CD4-positive, alpha-beta T cell treated with Interleukin-6 for 4 hours (primary cell): ENCODE measurements at places on chromosomes 5 and 9.

DNA sequence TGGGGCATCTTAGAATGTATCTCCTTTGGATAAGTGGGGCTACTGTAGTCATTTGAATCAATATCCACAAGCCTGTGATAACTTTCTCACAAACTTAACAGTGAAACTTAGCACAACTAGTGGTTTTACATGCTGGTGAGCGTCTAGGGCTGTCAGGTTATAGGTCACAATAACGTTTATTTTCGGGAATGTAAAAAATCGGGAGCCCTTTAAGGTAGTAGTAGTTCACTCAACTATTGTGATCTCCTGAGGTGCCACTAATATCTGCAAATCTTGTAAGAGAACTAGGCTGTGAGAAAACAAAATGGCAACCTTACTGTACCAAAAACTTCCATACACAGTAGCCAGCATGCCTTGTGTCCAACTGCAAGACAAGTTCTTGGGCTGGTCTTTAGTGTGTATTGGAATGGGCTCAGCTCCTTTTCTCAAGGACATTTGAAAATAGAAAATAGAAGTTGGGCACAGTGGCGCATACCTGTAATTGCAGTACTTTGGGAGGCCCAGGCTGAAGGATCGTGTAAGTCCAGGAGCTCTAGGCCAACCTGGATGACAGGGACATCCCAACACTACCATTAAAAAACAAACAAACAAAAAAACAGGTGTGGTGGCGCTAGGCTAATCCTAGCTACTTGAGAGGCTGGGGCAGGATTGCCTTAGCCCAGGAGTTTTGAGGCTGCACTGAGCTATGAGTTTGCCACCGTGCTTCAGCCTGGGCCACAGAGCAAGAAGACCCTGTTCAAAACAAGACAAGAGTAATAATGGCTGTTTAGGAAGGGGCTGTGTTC, 5.2 kb upstream of the PKN3 start:
- DNase-seq, result no peak

DNA sequence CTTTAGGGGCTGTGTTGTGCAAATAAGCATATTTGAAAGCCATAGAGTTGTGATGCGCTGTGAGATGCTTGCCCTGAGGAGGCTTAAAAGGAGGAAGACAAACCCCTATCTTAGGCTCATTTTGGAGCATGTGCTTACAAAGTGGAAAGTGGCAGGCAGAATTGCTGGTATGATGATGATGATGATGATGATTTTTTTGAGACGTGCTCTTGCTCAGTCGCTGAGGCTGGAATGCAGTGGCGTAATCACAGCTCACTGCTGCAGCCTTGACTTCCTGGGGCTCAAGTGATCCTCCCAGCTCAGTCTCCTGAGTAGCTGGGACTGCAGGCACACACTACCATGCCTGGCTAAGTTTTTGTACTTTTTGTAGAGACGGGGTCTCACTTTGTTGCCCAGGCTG, 1.7 kb downstream of the CNOT8 start:
- peak; percentile 15 for DNase-seq

DNA sequence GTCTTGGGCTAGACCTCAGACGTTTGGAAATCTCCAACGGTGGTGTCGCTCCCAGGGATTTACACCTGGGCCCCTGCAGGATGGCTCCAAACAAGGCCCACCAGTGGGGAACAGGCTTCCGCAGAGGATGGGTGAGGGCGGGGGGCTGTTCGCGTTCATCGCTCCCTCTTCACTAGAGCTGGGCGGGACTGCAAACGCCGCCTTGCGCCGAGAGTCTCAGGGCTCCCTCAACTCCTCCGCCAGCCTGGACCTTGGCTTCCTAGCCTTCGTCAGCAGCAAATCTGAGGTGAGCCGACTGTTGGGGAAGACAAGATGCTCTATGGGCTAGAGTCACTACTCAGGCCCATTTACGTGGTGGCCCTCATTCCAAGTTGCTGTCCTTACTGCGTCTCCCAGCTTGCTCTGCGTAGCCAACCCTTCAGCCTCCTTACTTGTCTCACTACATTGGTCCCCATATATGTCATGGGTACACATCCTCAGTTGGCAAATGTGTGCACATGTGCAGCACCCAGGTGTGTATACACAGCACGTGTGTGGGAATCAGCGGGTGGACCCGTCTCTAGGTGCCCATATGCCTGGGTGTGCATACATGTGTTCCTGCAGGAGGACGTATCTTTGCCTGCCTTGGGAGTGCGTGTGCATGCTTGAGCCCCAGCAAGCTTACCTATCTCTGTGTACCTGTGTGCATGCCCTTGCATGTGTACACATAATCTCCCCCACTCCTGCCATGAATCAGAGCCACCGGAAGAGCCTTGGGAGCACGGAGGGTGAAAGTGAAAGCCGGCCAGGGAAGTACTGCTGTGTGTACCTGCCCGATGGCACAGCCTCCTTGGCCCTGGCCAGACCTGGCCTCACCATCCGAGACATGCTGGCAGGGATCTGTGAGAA, 10.5 kb downstream of the RGS14 start:
- DNase-seq, result no peak

GRCh38 chr9:18009902-18010301, 431.0 kb downstream of the SH3GL2 start:
- DNase-seq, result no peak

DNA sequence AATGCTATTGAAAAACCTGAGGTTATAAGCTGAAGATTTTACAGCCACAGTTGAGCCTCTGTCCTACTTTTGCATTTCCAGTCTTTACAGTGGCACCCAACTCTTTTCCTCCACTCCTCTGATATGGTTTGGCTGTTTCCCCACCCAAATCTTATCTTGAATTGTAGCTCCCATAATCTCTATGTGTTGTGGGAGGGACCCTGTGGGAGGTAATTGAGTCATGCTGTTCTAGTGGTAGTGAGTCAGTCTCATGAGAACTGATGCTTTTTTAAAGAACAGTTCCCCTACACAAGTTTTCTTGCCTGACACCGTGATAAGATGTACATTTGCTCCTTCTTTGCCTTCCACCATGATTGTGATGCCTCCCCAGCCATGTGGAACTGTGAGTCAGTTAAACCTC, 646.1 kb upstream of the SEMA6A start:
- no peak for DNase-seq

DNA sequence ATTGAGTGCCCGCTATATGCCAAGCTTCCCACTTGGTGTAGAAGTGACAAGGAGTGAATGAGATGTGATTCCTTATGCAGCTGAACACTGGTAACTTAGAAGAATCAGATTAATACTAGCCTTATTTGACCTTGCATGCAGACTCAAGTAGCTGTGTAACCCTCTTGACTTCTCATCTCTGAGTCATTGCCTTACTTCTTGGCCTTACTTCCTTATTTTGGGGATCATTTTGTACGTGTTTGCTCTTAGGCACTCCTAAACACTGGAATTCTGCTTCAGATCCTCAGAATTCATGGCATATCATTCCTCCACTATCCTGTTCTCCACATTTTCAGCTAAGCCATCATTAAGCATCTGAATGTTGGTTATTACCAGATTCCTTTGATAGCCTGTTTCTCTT, 948.9 kb upstream of the ARRDC3 start:
- no peak for DNase-seq

DNA sequence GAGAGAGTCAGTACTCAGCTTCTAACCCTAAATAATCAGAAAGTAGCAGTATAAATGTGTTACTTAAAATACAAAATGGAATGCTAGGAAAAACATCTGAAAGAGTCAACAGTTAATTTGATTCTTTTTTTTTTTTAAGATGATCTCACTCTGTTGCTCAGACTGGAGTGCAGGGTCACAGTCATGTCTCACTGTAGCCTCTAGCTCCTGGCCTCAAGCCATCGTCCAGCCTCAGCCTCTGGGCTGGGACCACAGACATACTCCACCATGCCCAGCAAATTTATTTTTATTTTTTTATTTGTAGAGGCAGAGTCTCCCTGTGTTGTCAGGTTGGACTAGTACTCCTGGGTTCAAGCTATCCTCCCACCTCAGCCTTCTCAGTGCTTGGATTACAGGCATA, 424.9 kb downstream of the IRX2 start:
- no peak for DNase-seq

- DNase-seq, result no peak
Observed at GRCh38 chr5:147882586-147883313, 4.2 kb downstream of the SCGB3A2 start.

DNA sequence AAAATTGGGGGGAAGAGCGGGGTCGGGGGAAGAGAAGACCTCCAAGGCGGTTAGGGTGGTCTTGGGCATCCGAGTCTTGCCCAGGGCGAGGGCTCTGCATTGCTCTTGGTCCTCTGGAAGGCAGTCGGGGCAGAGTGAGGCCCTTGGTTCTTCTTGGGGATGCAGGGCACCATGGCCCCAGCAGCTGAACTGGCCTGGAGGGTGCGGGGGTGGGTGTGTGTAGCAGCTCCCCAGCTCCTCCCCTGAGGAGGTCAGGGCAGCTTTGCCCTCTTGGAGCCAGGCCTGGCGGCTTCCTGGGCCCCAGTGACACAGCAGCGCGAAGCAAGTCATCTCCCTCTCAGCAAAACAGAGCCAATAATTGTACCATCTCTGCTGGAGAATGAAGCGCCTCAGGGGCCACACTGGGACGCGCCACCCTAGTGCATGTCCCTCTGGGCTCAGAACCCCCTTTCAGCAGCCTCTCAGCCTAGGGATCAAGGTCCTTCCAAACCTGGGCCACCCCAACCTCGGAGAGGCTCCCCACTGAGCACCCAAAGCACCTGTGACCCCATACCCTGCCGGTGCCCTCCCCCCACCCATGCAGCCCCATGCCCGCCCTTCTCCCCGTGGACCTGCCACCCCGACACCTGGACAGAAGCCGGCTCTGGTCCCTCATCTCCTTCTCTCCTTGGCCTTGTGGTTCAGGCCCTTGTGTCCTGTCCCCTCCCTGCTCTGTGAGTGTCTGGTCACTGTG, 10.4 kb upstream of the RXRA start:
- DNase-seq, result no peak

DNA sequence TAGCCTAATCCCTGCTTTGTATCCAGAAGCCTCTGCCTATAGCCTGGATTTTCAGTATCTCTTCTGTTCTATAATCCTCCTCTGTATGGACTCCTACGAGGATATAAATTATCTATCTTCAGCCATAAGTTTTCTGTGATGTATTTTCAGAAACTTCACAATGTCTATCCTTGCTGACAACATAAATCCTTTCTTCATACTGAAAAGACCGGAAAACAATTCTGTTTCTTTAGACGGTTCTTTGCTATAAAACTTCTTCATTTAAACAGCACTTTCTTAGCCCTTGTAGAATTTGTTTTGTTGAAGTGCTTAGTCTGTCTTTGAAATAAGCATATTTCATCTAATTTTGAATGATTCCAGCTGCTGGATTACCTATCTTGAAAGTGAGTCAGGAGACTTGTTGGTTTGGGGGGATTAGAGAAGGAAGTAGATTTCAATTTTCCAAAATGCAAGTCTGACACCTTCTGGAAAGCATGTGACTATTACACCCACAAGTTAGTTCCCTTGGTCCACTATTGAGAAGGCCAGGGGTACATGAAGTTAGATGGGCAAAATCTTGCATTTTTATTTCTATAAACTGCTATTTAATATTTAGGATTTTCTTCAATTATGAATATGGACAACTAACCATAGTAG, 96.3 kb upstream of the RANBP3L start:
- DNase-seq, result no peak

- no peak for DNase-seq
Observed at GRCh38 chr5:34001241-34001841, 6.5 kb downstream of the AMACR start.

- DNase-seq, result no peak
Observed at GRCh38 chr5:88756953-88757352, 126.0 kb downstream of the MEF2C start.

DNA sequence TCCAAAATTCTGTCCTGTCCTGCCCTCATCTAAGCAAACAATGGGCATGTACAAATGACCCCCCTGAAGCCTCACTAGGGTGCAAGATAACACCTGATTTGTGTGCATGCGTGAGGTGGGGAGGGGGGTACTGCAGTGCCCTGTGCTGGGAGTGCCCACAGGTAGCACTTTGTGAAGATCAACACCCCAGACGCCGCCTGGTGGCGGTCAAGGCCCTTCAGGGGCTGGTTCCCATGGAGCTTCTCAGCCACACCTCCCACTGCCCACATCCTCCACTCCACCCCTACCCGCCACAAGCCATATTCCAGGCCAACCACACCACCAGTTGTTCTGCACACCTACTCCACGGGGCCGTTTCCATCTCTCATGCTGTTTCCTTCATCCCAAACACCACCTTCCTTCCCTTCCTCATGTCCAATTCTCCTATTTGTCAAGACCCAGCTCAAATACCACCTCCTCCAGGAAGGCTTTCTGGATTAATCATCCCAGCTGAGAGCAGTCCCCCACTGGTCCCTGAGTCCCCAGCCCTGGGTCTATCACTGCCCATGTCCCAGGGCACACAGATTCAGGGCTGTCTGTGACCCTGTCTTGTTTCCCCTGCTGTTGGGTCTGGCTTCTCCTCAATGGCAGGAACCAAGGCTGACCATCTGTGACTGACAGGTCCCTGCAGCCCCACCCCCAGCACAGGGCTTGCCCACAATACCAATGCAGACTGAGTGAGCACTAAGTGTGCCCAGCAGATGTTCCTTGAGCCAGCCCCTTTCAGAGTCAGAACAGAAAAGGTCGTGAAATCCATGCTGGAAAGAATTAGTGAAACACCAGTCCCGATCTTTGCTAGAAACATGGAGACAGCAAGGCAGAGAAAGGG, 178.4 kb downstream of the PAX5 start:
- DNase-seq, result peak; percentile 17

GRCh38 chr5:131481569-131481968, 153.5 kb downstream of the RAPGEF6 start:
- DNase-seq, result no peak

- DNase-seq, result no peak
Observed at GRCh38 chr5:158610051-158610415, 489.7 kb downstream of the EBF1 start.
